Activated CD8-positive, alpha-beta memory T cell treated with anti-CD3 and anti-CD28 coated beads for 4 hours (primary cell): ENCODE measurements at places on chromosomes 2 and 18.

DNA sequence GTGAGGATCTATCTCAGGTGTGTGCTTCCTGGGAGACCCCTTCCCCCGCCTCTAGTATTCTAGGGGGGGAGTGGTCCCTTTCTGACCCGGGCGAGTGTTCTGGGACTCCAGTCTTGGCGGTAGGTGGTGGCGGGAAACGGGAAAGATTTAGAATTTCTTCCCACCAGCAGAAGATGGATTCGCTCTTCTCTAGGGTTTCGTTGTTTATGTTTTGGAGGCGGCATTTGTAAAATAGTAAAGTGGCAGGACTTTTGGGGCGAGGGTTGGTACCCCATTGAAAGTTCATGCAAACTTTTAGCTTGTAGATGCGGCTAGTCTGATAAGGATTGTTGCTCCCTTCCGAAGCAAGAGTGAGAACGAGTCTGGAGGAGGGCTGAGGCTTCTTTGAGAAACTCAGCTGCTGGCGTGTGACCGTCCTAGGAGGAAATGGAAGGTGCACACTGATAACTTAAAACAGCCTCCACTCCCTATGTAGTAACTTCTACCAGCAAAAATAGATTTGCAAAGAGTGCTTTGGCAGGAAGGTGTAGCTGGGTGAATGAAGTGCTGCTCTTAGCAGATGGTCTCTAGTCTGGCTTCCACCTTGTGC, 412 bp downstream of the GPD2 start:
- DNase-seq = no peak

DNA sequence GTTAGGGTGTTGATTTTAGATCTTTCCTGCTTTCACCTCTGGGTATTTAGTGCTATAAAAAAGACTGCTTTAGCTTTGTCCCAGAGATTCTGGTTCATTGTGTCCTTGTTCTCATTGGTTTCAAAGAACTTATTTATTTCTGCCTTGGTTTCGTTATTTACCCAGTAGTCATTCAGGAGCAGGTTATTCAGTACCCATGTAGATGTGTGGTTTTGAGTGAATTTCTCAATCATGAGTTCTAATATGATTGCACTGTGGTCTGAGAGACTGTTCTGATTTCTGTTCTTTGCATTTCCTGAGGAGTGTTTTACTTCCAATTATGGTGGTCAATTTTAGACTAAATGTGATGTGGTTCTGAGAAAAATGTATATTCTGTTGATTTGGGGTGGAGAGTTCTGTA, 167.1 kb upstream of the KYNU start:
- no peak for DNase-seq

GRCh38 chr2:108409768-108410167, 32.0 kb downstream of the SULT1C4 start:
- DNase-seq = no peak

DNA sequence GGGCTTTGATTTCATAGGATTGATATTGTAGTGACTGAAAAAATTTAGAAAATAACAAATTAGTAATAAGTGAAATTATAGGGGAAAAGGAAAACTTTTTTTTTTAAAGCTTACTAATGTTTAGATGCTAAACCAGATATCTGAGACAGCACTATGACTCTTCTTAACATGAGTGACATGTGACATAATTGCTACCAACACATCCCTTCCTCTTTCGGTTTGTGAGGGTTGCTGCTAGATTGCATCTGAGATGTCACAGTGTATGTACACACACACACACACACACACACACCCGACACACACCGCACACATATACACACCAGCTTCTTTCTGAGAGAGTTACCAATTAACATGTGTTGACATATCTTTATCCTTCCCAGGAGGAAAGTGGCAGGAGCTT, 18.0 kb downstream of the RAPGEF4 start:
- no peak for DNase-seq

GRCh38 chr2:205627085-205627484, 55.2 kb upstream of the NRP2 start:
- no peak for DNase-seq

DNA sequence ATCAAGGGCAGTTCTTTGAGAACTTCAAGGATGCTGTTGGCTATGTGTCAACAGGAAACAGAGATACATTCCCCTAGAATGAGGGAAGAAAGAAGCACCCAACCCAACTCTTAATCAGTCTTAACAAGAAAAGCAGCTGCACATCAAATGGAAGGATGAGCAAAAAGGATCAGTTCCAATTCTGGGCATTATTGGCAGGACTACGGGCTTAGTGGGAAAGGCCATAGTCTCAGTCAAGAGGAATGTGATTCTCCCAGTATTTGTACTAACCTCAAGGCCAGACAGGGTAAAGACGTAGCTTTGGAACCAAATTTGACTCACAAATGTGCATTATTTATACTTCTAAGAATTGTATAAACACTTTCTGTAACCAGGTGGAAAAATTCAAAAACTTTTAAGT, 18.2 kb downstream of the BMP10 start:
- DNase-seq = no peak

DNA sequence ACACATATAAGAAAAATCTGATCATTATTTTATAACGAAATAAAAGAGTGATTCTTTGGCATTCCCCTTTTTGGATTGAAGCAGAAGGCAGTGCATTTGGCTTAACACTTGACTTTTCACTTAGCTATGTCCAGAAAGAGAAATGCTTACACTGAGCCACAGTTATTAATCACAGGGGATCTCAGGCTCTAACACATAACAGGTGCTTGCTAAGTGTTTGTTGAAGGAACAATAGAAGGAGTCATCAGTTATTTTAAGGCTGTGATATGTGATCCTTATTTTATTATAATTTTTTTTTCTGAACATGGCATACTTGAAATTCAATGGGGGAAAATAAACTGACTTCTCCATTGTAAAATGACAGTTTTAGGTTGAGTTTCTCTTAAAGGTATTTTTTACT, 209.5 kb downstream of the UBE2E3 start:
- no peak for DNase-seq

GRCh38 chr2:213148572-213149261, 2.7 kb downstream of the IKZF2 start:
- DNase-seq = no peak

DNA sequence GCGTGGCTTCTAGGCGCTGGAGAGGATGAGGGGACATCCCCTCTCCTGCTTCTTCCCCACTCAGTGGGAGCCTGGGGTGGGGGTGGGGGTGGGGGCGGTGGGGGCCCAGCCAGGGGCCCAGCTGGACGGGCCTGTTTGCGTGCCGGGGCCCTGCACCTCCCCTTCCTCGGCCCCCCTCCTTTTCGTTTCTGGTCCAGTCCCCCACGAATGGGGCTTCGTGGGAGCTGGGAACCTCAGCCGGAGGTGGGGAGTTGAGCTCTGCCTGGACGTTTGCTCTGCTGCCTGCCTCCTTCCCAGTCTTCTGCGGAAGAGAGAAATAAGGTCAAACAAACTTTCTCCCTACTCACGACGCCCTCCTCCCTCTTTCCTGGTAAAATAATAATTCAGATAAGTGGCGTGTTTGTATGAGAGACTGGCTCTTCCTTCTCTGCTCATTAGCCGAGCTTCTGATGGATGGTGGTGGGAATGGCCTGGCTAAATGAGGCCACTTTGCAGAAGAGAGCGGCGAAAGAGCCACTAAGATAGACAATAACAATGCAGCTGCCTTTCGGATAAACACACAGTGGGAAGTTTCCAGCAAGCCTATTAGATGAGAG, 782 bp downstream of the MTA3 start:
- no peak for DNase-seq

- no peak for DNase-seq
These were observed 704.0 kb downstream of the RNF144A start for GRCh38 chr2:7621018-7621814.

GRCh38 chr2:150482667-150483400, 4.6 kb downstream of the RND3 start:
- no peak for DNase-seq

- no peak for DNase-seq
These were observed 1165.7 kb upstream of the PIK3C3 start for GRCh38 chr18:40789286-40789685.

- no peak for DNase-seq
These were observed 1256.7 kb upstream of the NRXN1 start for GRCh38 chr2:52288596-52288995.

- no peak for DNase-seq
These were observed at the start of gene BCL11A for GRCh38 chr2:60553495-60554073. BCL11A (minus strand) TSS chr2:60553654; CDS start chr2:60553270, 384 bp downstream.

- DNase-seq = no peak
These were observed 77.5 kb downstream of the POLR1A start for GRCh38 chr2:86027922-86028765.

GRCh38 chr18:59270689-59271257, 2.5 kb downstream of the RAX start:
- DNase-seq = no peak

DNA sequence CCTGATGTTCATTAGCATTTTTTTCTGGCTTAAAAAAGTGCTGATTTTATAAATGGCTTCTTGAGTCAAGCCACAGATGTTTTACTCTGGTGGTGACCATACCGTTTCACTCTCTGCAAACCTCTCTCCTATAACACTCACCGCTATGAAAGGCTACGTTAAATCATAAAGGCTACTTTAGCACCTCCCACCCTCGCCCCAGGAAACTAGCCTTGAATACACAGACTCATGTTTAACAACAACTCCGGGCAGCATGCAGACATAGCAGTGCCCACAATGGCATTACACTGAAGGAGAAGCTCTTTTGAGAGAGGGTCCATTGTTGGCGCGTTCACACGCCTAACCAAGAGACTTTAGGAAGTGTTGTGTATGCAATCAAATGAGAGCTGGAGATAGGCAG, 5.6 kb downstream of the MYT1L start:
- no peak for DNase-seq

GRCh38 chr18:1094409-1094808, 189.7 kb downstream of the ADCYAP1 start:
- DNase-seq = no peak

- no peak for DNase-seq
These were observed 262.8 kb downstream of the ZEB2 start for GRCh38 chr2:144256996-144257707.

- no peak for DNase-seq
These were observed at the start of gene MYOM1 for GRCh38 chr18:3219631-3220335. MYOM1 (minus strand) TSS chr18:3219968; CDS start chr18:3215223, 4,745 bp downstream.

GRCh38 chr2:101281482-101281881, 27.0 kb downstream of the RNF149 start:
- DNase-seq = no peak

GRCh38 chr18:79934311-79935097, 16.9 kb downstream of the SLC66A2 start:
- DNase-seq = no peak

DNA sequence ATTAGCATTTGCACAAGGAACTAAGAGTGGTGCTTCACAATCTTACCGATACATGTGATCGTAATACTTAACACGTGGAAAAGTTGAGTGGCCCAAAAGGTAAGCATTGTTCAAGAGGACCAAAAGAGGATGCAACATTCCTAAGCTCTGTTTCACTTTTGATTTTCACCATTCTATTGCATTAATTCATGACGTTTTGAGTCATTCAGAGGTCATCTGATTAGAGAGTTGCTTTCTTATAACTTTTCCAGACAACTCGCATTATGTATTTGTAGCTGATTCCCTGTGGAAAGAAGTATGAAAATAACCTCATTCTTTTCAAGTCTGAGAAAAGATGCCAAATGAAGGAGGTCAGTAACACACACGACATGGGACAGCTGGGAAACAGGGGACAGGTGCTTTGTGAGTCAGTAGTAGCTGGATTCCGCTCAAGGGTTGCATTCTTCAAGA, 344.4 kb downstream of the RND3 start:
- no peak for DNase-seq

DNA sequence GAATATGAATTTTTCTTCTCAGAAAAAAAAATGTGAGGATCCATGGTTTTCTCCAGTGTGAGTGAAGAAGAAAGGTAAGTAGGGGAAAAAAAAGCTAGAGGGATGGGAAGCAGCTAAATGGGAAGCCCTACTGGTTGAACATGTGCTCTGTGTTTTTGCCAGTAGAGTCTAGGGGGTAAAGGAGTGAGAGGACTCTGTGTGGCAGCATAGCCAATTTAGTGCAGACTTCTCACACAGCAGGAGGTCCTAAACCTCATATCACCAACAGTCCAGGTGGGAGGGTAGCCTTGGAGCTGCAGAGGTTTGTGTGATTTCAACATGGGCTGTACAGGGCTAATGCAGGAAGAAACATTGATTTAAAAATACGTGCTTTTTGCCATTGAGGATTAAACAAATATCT, 334.5 kb upstream of the SPHKAP start:
- no peak for DNase-seq

DNA sequence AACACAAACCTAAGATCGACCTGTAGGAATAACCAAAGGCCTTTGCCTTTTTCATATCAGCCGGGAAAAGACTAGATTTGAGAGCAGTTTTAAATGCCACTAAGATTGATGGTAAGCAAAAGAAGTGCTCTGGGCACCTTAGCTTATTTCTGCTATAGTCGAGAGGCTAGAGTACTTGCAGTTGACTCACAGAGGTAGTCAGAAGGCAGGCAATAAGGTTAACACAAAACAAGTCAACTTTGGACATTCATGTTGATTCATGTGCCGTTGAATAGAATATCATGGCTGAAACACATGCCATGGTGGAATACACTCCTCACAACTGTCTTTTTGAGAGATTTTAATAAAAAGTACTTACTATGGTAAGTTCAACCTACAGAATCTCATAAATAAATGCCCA, 507.6 kb downstream of the ZEB2 start:
- no peak for DNase-seq

- DNase-seq = no peak
These were observed 48.2 kb downstream of the KCMF1 start for GRCh38 chr2:85019121-85019520.

DNA sequence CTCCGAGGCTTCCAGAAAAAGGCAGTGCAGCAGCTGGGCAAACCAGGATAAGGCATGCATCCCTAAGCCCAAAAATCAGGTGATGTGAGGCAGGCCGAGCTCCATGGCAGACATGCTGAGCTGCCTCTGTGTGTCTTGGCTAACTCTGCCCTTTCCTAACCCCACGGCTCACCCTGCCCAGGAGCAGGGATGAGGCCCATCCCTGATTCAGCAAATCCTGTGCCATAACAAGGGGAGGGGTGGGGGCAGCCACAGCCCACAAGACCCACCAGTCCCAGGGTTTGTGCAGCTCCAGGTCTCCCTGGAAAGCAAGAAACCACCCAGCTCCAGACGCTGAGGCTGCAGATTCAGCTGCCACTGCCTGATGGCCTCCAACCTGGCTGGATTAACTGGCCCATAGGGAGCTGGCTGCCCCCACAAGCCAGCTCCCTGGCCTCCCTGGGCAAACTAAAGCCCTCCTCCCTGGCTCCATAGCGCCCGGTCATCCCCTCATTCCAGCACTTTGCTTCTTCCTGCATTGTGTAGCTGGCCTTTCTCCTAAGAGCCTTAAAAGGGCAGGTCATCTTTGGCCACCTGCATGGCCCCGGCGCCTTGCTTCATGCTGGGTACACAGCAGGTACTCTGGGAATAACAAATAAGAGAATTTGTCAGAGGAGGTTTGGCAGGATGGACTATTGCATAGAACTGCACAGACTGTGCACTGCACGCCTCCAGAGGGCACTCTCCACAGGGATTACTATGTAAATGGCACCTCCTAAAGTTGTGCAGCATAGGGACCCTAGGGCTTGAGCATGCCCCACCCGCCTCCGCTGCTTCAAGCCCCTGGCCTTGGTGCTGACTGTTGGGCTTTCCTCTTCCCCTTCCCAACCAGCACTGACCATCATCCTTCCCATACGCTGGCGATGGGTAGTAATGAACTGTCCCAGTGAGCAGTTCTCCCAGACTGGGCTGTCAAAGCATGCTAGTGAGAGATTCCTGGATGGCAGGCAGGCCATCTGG, 10.7 kb downstream of the STEAP3 start:
- DNase-seq = no peak

- DNase-seq = no peak
These were observed 326.7 kb downstream of the SUCLG1 start for GRCh38 chr2:84132370-84132769.

- no peak for DNase-seq
These were observed 1950.4 kb downstream of the SUCLG1 start for GRCh38 chr2:82508702-82509101.
